Central memory CD8-positive, alpha-beta T cell (primary cell): ENCODE measurements at places on chromosomes 6 and 20.

DNA sequence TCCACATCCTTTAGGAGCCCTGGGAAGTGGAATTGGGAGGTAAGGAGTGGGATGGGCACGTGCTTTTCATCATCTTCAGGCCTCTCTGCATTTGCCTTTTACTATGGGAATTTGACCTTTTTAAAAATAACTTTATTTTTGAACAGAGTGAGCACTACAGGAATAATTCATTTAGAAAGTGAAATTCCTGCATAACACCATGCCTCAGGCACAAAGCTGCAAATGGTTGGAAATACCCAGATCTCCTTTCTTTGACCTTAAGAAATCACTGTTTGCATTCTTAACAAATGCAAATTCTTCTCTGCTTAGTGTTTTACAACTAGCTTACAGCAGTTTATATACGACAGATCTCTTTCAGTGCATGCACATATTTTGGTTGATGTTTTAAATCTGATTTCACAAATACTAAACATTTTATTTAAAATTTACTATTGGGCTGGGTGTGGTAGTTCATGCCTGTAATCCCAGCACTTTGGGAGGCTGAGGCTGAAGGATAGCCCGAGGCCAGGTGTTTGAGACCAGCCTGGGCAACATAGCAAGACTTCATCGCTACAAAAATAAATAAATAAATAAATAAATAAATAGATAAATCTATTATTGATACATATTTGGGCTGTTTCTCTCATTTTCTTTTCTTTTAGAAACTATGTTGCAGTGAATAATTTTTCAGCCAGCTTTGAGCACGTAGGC, 24.5 kb downstream of the CST8 start:
- H3K27me3 ChIP-seq, result no peaks in the 10 kb centered on the region
- H3K4me3 ChIP-seq, result no peak overlapping the region
- no peak overlapping the region for H3K27ac ChIP-seq
- H3K36me3 ChIP-seq, result no peaks in the 10 kb centered on the region

GRCh38 chr6:35448191-35448590, 3.9 kb upstream of the FANCE start:
- no peak overlapping the region for H3K27ac ChIP-seq
- peaks cover 21% of the 10 kb centered on the region for H3K4me1 ChIP-seq
- H3K36me3 ChIP-seq, result peaks cover 7% of the 10 kb centered on the region
- H3K27me3 ChIP-seq, result no peaks in the 10 kb centered on the region
- no peak overlapping the region for H3K4me3 ChIP-seq

DNA sequence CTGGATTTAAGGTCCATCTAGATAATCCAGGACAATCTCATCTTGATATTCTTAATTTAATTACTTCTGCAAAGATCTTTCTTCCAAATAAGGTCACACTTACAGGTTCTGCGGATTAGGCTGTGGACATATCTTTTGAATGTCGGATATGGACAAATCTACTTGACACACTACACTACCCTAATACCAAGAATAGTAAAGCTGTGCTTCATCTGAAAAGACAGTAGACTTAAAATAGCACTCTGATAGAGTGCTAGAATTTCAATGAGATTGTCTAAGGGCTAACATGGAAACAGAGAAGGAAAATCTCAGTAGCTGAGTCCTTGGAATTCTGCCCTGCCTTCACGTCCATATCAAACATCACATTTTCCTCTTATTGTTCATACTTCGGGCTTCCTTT, 1238.0 kb downstream of the EPHA7 start:
- H3K27ac ChIP-seq, result no peak overlapping the region
- no peaks in the 10 kb centered on the region for H3K27me3 ChIP-seq
- no peak overlapping the region for H3K4me3 ChIP-seq

DNA sequence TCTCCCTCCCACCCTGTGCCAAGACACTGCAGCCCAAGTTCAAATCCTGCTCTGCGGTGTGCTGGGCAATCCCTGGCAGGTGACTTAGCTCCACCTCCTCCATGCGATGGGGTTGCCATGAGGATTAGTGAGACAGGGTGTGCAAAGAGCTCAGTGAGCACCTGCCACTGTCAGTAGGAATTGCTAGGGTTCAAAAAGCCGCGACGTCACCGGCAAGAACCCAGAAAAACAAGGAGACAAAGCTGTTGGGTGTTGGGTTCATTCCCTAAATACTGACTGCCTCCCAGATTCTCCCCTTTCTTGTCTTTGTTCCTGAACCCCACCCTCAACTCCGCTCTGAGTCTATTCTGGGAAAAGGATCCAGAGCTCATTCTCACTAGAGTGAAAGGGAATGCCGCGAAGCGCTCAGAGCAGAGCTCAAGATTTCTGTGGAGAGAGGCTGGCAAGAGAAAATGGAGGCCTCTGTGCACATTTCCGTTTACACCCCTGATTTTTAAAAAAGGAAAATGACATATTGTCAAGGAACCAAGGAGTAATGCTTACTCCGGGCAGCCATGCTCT, 13.3 kb downstream of the PMEPA1 start:
- no peak for DNase-seq
- H3K4me3 ChIP-seq, result no peak overlapping the region
- H3K27ac ChIP-seq, result no peak overlapping the region
- no peaks in the 10 kb centered on the region for H3K36me3 ChIP-seq
- H3K27me3 ChIP-seq, result peaks cover 11% of the 10 kb centered on the region

GRCh38 chr6:33052627-33053026, 20.8 kb downstream of the HLA-DPA1 start:
- peaks cover 8% of the 10 kb centered on the region for H3K4me1 ChIP-seq
- H3K4me3 ChIP-seq, result no peak overlapping the region
- DNase-seq, result no peak
- peaks cover 41% of the 10 kb centered on the region for H3K27me3 ChIP-seq
- H3K27ac ChIP-seq, result no peak overlapping the region

DNA sequence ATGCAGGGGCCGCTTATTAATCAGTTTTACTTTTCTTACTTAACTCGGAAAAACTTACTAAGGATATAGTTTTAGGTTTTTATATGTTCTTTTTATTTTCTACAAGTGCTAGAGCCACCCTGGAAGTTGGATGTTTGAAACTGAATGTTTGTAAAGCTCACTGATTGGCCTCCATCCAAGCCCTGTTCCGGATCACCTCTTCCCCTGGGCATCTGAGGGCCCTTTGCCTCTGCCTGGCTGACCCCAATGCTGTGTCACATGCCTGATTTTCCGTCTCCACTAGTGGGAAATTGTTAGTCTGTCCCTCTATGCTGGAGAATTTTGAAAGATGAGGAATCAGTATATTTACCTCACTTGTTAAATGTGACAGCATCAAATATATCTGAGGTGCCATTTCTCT, 79.3 kb downstream of the SLC35F1 start:
- peaks cover 32% of the 10 kb centered on the region for H3K27me3 ChIP-seq
- H3K4me1 ChIP-seq, result no peaks in the 10 kb centered on the region
- no peak overlapping the region for H3K4me3 ChIP-seq
- no peak for DNase-seq
- no peak overlapping the region for H3K27ac ChIP-seq
- H3K36me3 ChIP-seq, result peaks cover 2% of the 10 kb centered on the region

- no peaks in the 10 kb centered on the region for H3K27me3 ChIP-seq
- no peak for DNase-seq
- no peak overlapping the region for H3K27ac ChIP-seq
- H3K4me3 ChIP-seq, result no peak overlapping the region
- peaks cover 2% of the 10 kb centered on the region for H3K36me3 ChIP-seq
These were observed 107.0 kb downstream of the OLIG3 start for GRCh38 chr6:137387096-137387764.

DNA sequence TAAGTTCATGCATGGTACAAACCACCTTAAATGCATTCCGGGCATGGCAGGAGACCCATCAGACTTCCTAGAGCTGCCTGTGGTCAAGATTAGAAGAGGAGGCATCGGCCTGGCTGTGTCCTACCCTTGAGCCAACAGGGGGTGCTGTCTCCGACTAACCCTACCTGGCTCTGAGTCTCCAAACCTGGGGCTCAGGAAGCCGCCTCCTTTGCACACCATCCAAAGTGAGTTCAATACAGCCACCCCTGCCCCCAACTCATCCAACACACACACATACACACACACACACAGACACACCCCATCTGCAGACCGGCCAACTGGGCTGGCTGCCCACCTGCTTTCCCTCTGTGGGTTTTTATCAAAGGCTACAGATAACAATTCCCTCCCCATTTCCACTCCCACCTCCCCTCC, 77.0 kb downstream of the JPH2 start:
- H3K27ac ChIP-seq, result no peak overlapping the region
- H3K36me3 ChIP-seq, result no peaks in the 10 kb centered on the region
- H3K4me3 ChIP-seq, result no peak overlapping the region
- H3K4me1 ChIP-seq, result no peaks in the 10 kb centered on the region

GRCh38 chr6:158970640-158971275, 29.2 kb downstream of the RSPH3 start:
- no peaks in the 10 kb centered on the region for H3K27me3 ChIP-seq
- H3K27ac ChIP-seq, result no peak overlapping the region

DNA sequence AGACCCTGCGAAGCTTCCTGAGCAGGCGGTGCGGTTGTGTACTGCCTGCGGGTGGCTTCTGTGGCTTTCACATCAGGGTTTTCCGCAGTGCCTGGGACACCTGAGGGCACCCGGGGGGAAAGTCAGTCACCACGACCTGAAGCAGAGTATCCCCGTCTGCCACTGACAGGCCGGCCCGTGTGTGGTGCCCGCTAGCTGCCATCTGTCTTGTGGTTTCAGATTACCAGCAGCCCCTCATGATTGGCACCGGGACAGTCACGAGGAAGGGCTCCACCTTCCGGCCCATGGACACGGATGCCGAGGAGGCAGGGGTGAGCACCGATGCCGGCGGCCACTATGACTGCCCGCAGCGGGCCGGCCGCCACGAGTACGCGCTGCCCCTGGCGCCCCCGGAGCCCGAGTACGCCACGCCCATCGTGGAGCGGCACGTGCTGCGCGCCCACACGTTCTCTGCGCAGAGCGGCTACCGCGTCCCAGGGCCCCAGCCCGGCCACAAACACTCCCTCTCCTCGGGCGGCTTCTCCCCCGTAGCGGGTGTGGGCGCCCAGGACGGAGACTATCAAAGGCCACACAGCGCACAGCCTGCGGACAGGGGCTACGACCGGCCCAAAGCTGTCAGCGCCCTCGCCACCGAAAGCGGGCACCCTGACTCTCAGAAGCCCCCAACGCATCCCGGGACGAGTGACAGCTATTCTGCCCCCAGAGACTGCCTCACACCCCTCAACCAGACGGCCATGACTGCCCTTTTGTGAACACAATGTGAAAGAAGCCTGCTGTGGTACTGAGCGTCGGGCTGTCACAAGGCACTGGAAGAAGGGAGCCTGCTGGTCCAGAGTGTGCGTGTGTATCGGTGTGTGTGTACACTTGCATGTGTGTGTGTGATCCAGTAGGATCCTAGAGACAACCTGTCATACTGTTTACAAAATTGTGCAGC, 54.4 kb downstream of the GOPC start:
- H3K4me3 ChIP-seq, result peak overlapping the region; percentile 81
- H3K4me1 ChIP-seq, result peaks cover 47% of the 10 kb centered on the region
- H3K27me3 ChIP-seq, result no peaks in the 10 kb centered on the region
- H3K27ac ChIP-seq, result peak overlapping the region; percentile 81
- peaks cover 6% of the 10 kb centered on the region for H3K36me3 ChIP-seq
- DNase-seq, result peak; percentile 35

- H3K4me3 ChIP-seq, result no peak overlapping the region
- no peak for DNase-seq
- H3K27ac ChIP-seq, result no peak overlapping the region
- peaks cover 85% of the 10 kb centered on the region for H3K27me3 ChIP-seq
- no peaks in the 10 kb centered on the region for H3K4me1 ChIP-seq
These were observed 610 bp downstream of the PSORS1C1 start for GRCh38 chr6:31114970-31115849.

DNA sequence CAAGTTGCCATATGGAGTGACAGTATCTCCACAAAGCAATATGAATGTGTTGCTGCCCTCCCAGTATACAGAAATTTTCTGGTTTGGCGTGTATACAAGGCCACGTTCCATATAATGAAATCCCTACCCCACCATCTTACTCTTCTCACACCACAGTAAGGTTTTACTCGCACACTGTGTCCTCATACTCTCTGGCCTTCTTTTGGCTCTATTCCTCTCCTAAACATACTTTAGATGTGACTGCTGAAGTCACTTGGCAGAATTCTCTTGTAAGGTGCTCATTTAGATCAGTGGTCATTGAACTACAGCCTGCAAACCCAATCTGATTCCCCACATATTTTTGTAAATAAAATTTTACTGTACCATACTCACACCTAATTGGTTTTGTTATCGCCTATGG, 123.2 kb downstream of the RFPL4B start:
- no peak overlapping the region for H3K27ac ChIP-seq
- H3K4me3 ChIP-seq, result no peak overlapping the region
- H3K27me3 ChIP-seq, result no peaks in the 10 kb centered on the region
- H3K4me1 ChIP-seq, result no peaks in the 10 kb centered on the region
- DNase-seq, result no peak

DNA sequence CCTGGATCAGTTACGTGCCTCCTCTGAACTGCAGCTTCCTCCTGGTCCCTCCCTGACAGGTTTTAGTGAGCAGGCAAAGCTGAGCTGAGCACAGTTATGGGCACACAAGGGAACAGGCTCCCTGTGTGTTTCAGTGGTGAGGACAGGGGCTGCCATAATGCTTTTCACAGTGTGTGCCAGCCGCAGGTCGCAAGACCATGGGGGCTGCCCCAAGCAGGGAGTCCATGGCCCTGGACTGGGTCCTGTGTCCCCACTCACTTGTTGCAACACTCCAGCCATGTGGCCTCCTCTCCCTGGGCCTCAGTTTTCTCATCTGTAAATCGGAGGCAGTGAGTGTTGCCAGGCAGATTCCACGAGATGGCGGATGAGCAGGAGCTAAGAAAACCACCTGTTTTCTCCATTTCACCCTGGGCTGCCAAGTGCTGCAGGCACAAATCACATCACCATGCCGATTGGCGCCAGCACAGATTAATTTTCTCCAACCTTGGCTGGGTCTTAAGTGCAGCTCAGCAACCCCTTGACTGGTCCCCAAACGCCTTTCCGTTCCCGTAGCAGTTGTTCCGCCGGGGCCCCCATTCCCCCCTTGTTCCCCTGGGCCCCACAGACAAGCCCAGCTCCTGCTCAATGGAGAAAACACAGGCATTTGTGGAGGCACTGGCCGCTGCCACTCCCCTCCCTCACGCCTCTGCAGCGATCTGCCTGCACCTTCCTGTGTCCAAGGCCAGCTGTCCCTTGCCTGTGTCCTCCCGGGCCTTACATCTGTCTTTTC, 57.1 kb upstream of the NNAT start:
- no peaks in the 10 kb centered on the region for H3K4me1 ChIP-seq
- DNase-seq, result no peak
- peaks cover 48% of the 10 kb centered on the region for H3K27me3 ChIP-seq
- no peaks in the 10 kb centered on the region for H3K36me3 ChIP-seq
- no peak overlapping the region for H3K4me3 ChIP-seq

- H3K4me3 ChIP-seq, result no peak overlapping the region
- DNase-seq, result no peak
- H3K27ac ChIP-seq, result peak overlapping the region; percentile 36
- H3K27me3 ChIP-seq, result no peaks in the 10 kb centered on the region
- peaks cover 47% of the 10 kb centered on the region for H3K36me3 ChIP-seq
These were observed 182.1 kb downstream of the UTRN start for GRCh38 chr6:144467172-144467762.
